Activated naive CD8-positive, alpha-beta T cell treated with anti-CD3 and anti-CD28 coated beads for 36 hours (primary cell): ENCODE measurements at places on chromosomes 2 and 18. TPM values are rescaled to one million over a fixed set of nuclear protein-coding genes. Genes with fewer than 3 reads are reported as not detected.

- H3K27ac ChIP-seq: peak overlapping the region; percentile 50
- peaks cover 53% of the 10 kb centered on the region for H3K36me3 ChIP-seq
- H3K4me1 ChIP-seq: peaks cover 52% of the 10 kb centered on the region
- no peaks in the 10 kb centered on the region for H3K27me3 ChIP-seq
- no peak for DNase-seq
- no peak overlapping the region for H3K4me3 ChIP-seq
Measured at GRCh38 chr18:77081390-77081778, 51.2 kb downstream of the MBP start.

- no peak for DNase-seq
- H3K27ac ChIP-seq: no peak overlapping the region
- no peak overlapping the region for H3K4me3 ChIP-seq
- no peaks in the 10 kb centered on the region for H3K27me3 ChIP-seq
- H3K36me3 ChIP-seq: no peaks in the 10 kb centered on the region
Measured at GRCh38 chr2:183951630-183952029, 646.7 kb upstream of the ZNF804A start.

RNF149 gene
- total RNA-seq: 39.4 TPM

DNA sequence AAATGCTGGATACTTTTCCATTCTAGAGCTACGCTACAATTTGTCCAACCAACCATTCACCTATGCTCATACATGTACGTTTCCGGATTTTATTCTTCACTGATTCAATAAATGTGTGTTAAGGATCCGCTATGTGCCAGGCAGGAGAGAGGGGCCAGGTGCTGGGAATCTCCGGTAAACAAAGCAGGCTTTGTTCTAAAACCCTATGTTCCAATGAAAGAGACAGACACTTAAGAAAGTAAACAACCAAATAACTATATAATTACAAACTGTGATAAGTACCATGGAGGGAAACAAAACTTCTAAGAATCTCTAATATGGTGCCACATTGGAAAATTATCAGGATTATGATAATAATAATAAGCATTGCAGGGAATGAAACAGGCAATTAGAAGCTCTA lies 22.2 kb upstream of the POMC start:
- no peaks in the 10 kb centered on the region for H3K36me3 ChIP-seq
- H3K27me3 ChIP-seq: no peaks in the 10 kb centered on the region
- H3K4me1 ChIP-seq: no peaks in the 10 kb centered on the region
- no peak for DNase-seq

- H3K4me3 ChIP-seq: no peak overlapping the region
- no peaks in the 10 kb centered on the region for H3K27me3 ChIP-seq
- H3K27ac ChIP-seq: no peak overlapping the region
- no peak for DNase-seq
- no peaks in the 10 kb centered on the region for H3K36me3 ChIP-seq
- H3K4me1 ChIP-seq: no peaks in the 10 kb centered on the region
Measured at GRCh38 chr2:146576339-146577111, 1268.3 kb upstream of the ACVR2A start.

DNA sequence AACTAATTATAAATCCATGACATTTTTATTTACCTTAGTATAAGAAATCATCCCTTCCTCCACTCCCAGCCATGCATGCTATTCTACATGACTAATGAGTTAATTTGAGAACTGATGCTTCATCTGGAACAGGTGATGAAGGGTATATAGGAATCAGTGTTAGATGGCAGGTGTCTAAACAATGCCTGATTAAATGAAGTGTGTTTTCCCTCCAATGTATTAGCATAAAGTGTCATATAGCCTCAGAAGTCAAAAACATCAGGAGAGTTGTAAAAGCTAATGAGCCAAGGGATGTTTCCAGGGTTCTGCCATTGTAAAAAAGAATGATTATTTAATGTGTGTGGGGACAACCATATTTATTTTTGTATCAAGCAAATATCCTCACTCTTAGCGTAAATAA lies 913.8 kb downstream of the DCC start:
- no peaks in the 10 kb centered on the region for H3K27me3 ChIP-seq
- no peak overlapping the region for H3K27ac ChIP-seq
- H3K4me1 ChIP-seq: no peaks in the 10 kb centered on the region
- no peaks in the 10 kb centered on the region for H3K36me3 ChIP-seq
- no peak overlapping the region for H3K4me3 ChIP-seq

GRCh38 chr2:235690082-235690808 lies 196.4 kb downstream of the AGAP1 start:
- no peak overlapping the region for H3K27ac ChIP-seq
- H3K36me3 ChIP-seq: no peaks in the 10 kb centered on the region
- no peaks in the 10 kb centered on the region for H3K4me1 ChIP-seq
- H3K4me3 ChIP-seq: no peak overlapping the region
- no peak for DNase-seq

DNA sequence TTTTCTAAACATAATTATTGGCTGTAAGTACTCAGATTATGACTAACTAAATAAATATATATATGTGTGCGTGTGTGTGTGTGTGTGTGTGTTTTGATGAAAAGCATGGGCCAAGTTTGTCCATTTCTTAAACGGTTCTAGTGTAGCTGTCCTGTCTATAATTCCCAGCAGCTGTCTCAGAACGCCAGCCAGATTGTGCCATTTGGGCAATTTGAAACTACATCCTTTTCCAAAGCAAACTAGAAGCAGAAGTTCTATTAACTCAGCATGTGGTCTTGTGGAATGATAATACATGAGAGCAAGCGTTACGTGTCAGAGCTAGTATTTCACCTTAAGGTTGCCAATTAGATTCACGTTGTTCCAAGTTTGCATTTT lies 1.7 kb downstream of the ARHGAP28 start:
- peaks cover 33% of the 10 kb centered on the region for H3K27me3 ChIP-seq
- no peak for DNase-seq
- H3K36me3 ChIP-seq: no peaks in the 10 kb centered on the region
- no peak overlapping the region for H3K27ac ChIP-seq
- peaks cover 5% of the 10 kb centered on the region for H3K4me1 ChIP-seq

KLHL41 gene
- total RNA-seq: 0.14 TPM

- no peak for DNase-seq
- H3K4me1 ChIP-seq: no peaks in the 10 kb centered on the region
- peaks cover 2% of the 10 kb centered on the region for H3K36me3 ChIP-seq
- H3K27ac ChIP-seq: no peak overlapping the region
- no peak overlapping the region for H3K4me3 ChIP-seq
Measured at GRCh38 chr2:28319118-28320008, 73.3 kb upstream of the FOSL2 start.

DNA sequence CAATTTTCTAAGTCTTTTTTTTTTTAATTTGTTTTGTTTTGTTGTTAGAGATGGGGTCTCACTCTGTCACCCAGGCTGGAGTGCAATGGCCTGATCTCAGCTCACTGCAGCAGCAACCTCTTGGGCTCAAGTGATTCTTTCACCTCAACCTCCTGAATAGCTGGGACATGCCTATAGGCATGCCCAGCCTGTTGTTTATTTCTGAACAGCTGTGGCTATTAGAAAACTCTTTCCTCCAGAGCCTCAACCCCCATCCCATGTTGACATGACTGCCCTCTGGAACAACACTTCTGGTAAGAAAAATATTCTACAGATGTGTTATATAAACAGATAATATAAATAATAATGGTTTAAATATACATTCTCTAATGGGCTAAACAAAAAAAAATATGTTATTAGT lies 44.4 kb upstream of the TWSG1 start:
- no peak for DNase-seq
- no peaks in the 10 kb centered on the region for H3K4me1 ChIP-seq
- no peak overlapping the region for H3K27ac ChIP-seq

GRCh38 chr2:39902103-39902502 lies 123.0 kb upstream of the THUMPD2 start:
- no peak for DNase-seq
- H3K27me3 ChIP-seq: peaks cover 12% of the 10 kb centered on the region
- H3K4me1 ChIP-seq: peaks cover 1% of the 10 kb centered on the region
- H3K4me3 ChIP-seq: no peak overlapping the region
- no peak overlapping the region for H3K27ac ChIP-seq

CNGA3 gene
- total RNA-seq: not detected

GRCh38 chr18:33804258-33804657 lies 226.2 kb downstream of the ASXL3 start:
- no peaks in the 10 kb centered on the region for H3K27me3 ChIP-seq
- no peaks in the 10 kb centered on the region for H3K4me1 ChIP-seq
- no peak overlapping the region for H3K27ac ChIP-seq
- no peaks in the 10 kb centered on the region for H3K36me3 ChIP-seq

- DNase-seq: peak; percentile 36
- H3K4me1 ChIP-seq: peaks cover 38% of the 10 kb centered on the region
- H3K27ac ChIP-seq: peak overlapping the region; percentile 7
- no peaks in the 10 kb centered on the region for H3K27me3 ChIP-seq
- no peak overlapping the region for H3K4me3 ChIP-seq
- peaks cover 2% of the 10 kb centered on the region for H3K36me3 ChIP-seq
Measured at GRCh38 chr2:200471324-200471848, 38.5 kb downstream of the KCTD18 start.

SERPINB11 gene
- total RNA-seq: not detected

DNA sequence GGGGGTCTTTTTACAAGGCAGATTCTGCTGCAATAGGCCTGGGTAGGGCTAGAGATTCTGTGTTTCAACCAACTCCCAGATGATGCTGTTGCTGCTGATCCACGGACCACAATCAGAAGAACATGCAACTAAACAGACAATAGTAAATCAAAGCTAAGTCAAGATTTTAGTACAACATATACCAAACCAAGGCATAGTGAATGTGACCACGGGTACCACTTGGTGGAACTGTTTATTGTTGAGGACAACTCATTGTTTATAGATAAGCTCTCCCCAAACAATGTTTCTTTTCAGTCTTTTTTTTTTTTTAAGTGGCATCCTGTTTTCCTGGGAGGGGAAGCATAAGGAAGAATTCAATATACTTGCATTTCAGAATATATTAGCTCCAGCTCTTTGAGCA lies 36.0 kb upstream of the DARS1 start:
- H3K36me3 ChIP-seq: no peaks in the 10 kb centered on the region
- H3K27me3 ChIP-seq: peaks cover 3% of the 10 kb centered on the region
- H3K27ac ChIP-seq: no peak overlapping the region
- H3K4me3 ChIP-seq: no peak overlapping the region
- no peak for DNase-seq

DNA sequence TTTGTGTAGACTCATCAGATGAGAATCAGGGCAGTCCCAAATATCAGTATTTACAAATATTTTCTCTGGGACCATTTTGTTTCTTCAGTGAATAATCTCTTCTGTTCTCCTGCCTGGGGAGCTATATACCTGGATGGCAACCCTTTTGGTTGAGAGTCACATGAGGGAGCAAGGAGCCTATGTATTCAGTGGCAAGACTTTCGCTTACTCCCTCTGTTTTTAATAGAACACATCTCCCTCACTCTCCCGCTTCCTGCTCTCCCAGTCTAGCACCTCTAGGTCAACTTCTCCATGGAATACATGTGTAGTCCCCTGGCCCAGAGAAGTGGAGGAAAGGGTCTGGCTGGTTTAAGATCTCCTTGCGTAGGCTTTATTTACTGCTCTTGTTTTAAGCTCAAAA lies 600.3 kb downstream of the CCDC85A start:
- no peaks in the 10 kb centered on the region for H3K27me3 ChIP-seq
- no peak overlapping the region for H3K27ac ChIP-seq
- no peaks in the 10 kb centered on the region for H3K4me1 ChIP-seq
- H3K4me3 ChIP-seq: no peak overlapping the region

GRCh38 chr2:117537032-117537431 lies 277.5 kb upstream of the DDX18 start:
- H3K27ac ChIP-seq: no peak overlapping the region
- no peaks in the 10 kb centered on the region for H3K27me3 ChIP-seq
- H3K4me3 ChIP-seq: no peak overlapping the region
- H3K4me1 ChIP-seq: no peaks in the 10 kb centered on the region

GRCh38 chr2:143160732-143161707 lies 31.8 kb downstream of the ARHGAP15 start:
- peaks cover 76% of the 10 kb centered on the region for H3K4me1 ChIP-seq
- peak overlapping the region; percentile 55 for H3K27ac ChIP-seq
- no peak for DNase-seq
- H3K36me3 ChIP-seq: peaks cover 23% of the 10 kb centered on the region

GRCh38 chr2:64859312-64860212 lies 129.6 kb upstream of the SLC1A4 start:
- no peak overlapping the region for H3K27ac ChIP-seq
- H3K4me1 ChIP-seq: no peaks in the 10 kb centered on the region
- no peaks in the 10 kb centered on the region for H3K36me3 ChIP-seq

TMEM185B gene
- 24.2 TPM for total RNA-seq

GRCh38 chr2:64641599-64641998 lies 12.1 kb downstream of the SERTAD2 start:
- no peak overlapping the region for H3K4me3 ChIP-seq
- peaks cover 92% of the 10 kb centered on the region for H3K4me1 ChIP-seq
- peak overlapping the region; percentile 14 for H3K27ac ChIP-seq
- H3K36me3 ChIP-seq: peaks cover 16% of the 10 kb centered on the region
- no peak for DNase-seq
- no peaks in the 10 kb centered on the region for H3K27me3 ChIP-seq

DNA sequence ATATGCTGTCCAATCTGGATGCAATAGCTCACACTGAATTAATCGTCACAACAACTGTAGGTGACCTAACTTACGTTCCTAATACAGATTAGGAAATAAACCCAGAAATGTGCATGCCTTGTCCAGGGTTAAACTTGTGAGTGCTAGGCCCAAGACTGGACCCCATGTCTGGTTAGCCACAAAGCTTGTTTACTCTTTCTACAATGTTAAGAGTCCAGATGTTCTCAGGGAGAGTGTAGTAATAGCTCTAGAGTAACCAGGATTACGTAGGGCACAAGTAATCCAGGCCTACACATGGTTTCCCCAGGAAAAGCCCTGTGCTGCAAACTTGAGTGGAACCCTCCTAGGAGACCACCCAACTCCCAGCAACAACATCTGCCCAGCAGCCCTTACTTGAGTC lies 26.2 kb downstream of the TRIB2 start:
- H3K36me3 ChIP-seq: peaks cover 6% of the 10 kb centered on the region
- H3K4me3 ChIP-seq: no peak overlapping the region
- no peak overlapping the region for H3K27ac ChIP-seq
- no peaks in the 10 kb centered on the region for H3K27me3 ChIP-seq
- H3K4me1 ChIP-seq: peaks cover 2% of the 10 kb centered on the region
- DNase-seq: no peak
